Breast epithelium (tissue), 4 donors: ENCODE measurements at places on chromosomes 4 and X.
A peak's percentile ranks its signal among the peaks of the same experiment; 100 is the strongest.

GRCh38 chrX:56268888-56269287 lies 36.7 kb downstream of the KLF8 start:
- DNase-seq = no peak

DNA sequence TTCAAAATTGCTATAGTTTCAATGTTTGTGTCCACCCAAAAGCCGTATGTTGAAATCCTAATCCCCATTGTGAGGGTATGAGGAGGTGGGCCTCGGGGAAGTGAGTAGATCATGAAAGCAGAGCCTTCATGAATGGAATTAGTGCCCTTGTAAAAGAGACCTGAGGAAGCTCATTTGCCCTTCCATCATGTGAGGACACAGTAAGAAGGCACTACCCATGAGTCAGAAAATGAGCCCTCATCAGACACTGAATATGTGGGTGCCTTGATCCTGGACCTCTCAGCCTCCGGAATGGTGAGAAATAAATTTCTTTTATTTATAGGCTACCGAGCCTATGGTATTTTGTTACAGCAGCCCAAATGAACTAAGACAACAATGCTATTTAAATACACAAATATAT lies 57.7 kb upstream of the EFHC2 start:
- DNase-seq = no peak

DNA sequence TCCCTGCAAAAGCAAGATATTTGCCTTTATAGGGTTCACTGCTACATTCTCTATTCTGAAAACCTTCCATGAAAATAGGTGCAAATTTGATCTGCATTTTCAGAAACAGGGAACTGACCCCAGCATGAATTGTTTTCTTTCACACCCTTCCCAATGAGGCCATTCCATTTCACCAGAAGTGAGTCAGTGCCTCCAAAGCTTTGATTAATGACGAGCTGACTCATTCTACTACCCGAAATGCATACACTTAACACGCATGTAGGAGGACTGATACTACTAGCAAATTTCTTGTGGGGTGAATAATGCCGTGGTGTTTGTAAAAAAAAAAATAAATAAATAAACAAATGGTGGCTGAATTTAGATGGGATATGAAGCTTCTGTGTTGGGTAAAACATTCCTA lies 146.9 kb upstream of the FGF13 start:
- no peak for DNase-seq

DNA sequence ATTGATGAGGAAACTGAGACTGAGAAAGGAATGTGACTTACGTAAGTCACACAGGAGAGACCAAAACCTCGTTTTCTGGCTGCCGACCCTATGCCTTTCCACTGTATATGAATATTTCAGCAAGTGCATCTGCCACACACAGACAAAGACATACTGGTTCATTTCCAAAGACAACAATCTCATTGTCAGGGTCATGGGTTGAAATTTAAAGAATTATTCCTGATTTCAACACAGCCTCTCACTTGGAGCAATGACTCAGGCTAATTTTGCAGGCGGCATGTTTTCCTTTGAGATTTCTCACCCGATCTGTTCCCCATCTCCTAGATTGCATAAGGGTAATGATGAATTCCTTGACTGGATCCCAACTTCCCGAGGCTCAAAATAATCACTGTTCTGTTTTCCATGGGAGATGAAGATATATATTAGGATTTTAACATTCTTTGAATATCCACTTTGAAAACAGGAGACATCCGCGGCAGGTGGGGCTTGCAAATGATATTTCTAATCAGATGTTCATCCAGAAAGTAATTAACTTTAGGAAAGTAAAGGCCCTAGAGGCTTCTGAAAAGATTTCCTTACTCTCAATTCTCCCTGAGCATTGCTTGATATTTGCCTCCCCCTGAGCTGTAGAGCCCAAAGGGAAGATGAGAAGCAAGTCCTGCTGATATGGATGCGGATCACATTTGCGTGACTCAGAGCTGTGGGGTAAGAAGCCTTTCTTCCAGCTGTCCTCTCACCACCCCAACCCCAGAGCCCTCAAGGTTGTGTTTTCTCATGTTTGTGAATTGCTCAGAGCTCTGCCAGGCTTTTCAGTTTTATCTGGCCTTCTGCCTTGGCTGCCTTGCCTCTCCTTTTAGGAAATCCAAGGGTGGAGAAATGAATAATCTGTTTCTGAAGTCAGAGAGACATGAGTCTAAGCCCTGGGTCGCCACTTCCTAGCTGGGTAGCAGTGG lies 361.1 kb upstream of the BOD1L1 start:
- DNase-seq = no peak

DNA sequence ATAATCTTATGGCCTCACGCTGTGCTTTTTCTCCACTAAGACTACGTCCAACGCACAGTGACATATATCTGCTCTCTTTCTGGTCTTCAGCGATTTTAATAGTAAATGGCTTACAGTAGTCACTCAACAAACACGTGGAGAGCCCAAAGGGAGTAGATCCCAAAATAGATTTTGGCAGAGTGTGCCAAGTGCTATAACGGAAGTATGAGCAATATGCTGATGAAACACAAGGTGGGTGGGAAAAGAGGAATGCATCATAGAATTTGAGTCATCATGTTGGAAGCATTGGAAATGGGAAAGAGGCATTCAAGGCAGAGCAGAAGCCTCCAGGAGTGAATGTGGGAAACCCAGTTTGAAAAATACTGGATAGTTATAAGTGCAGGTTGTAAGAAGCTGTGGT lies 129.1 kb upstream of the LDB2 start:
- DNase-seq = no peak

- DNase-seq = no peak
Observed at GRCh38 chr4:13481569-13481968, 2.6 kb downstream of the RAB28 start.

- no peak for DNase-seq
Observed at GRCh38 chr4:106162278-106162677, 153.7 kb downstream of the TBCK start.

GRCh38 chrX:9295551-9295950 lies 169.3 kb upstream of the TBL1X start:
- DNase-seq = no peak

- no peak for DNase-seq
Observed at GRCh38 chrX:118632862-118633261, 94.5 kb upstream of the IL13RA1 start.

- DNase-seq = no peak
Observed at GRCh38 chr4:152564336-152564735, 28.4 kb upstream of the FBXW7 start.

DNA sequence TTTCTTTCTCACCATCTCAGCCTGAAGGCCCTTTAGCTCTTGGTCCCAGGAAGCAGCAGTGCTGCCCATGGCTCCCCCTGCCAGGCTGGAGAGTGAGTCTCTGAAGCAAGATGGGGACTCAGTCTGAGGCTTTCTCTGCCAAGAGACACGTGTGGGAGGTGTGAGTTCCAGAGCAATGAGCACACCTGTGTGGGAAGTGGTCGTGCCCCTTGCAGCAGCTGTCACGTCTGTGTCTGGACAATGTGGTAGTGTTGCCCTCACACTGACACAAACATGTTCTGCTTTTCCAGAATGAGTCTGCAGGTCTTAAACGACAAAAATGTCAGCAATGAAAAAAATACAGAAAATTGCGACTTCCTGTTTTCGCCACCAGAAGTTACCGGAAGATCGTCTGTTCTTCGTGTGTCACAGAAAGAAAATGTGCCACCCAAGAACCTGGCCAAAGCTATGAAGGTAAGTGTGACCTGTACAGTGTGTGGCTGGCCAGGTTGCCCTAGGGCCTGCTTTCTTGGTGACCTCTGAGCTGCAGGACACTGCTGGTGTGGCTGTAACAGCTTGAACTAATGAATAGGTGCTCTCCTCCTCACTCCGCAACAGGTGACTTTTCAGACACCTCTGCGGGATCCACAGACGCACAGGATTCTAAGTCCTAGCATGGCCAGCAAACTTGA lies 1.9 kb downstream of the TACC3 start:
- DNase-seq = no peak

GRCh38 chrX:131219271-131219670 lies 69.8 kb downstream of the IGSF1 start:
- DNase-seq = no peak

- DNase-seq = no peak
Observed at GRCh38 chr4:89253311-89253710, 54.3 kb downstream of the GPRIN3 start.

GRCh38 chr4:183898456-183898855 lies 6.7 kb upstream of the STOX2 start:
- DNase-seq = no peak

- no peak for DNase-seq
Observed at GRCh38 chr4:149183638-149184037, 632.0 kb downstream of the IQCM start.

DNA sequence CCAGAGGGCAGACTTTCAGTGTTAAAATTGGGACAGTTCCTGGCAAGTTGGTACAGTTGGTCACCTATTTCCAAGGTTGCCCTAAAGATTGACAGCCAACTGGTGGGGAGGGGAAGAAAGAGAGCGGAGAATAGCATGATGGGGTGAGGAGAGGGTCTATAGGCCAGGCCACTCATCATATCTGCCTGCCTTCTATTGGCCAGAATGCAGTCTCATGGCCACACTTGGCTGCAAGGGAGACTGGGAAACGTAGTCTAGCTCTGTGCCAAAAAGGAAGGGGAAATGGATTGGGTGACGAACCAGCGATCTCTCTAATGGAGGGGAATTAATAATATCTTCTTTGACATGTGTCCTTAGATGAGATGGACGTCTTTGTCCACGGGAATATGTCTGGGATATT lies 197.4 kb upstream of the ATP6AP2 start:
- DNase-seq = no peak

DNA sequence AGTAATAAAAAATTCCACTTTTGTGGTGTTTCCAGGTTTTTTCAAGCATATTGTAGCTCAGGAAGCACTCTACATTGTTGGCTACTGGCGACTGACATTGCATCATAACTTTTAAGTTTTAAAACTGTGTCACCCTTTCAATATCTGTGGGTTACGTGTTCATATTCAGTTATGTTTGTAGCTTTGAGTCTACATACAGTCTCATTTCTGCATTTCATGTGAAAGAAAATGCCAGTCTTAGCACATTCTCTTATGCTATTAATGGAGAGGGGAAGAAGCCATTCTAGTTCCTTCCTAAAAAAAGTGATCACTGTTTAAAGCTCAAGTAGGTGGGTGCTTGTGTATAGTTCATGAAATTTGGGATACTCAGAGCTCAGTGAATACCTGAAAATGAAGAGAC lies 38.1 kb downstream of the DIAPH2 start:
- DNase-seq = no peak

- DNase-seq = no peak
Observed at GRCh38 chr4:122873821-122874593, 47.4 kb downstream of the FGF2 start.

- DNase-seq = no peak
Observed at GRCh38 chrX:115233497-115234455, at the start of gene LRCH2. Gene LRCH2, minus strand, starts transcription at chrX:115234096. Its CDS starts 55 bp downstream, at chrX:115234041.

GRCh38 chr4:153349206-153349805 lies 4.8 kb downstream of the MND1 start:
- DNase-seq = no peak

DNA sequence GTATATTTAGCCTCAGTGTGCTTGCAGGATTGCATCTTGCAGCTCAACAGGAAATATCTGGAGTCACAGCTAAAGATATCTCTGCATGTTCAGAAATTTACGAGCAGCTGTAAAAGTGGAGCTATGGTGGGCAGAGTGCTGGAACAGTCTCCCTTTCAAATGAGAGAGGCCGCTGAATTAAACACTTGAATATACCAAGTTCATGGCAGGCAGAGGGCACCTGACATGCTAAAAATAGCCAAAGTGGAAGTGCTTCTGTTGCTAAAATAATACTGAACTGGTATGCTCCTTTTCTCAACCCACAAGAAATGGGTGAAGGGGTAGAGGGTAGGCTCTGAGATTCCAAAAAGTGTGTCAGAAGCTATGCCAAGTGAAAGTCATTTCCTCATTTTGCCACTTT lies 98.1 kb downstream of the MGST2 start:
- DNase-seq = no peak

- no peak for DNase-seq
Observed at GRCh38 chrX:33465137-33465536, 253.8 kb upstream of the DMD start.

DNA sequence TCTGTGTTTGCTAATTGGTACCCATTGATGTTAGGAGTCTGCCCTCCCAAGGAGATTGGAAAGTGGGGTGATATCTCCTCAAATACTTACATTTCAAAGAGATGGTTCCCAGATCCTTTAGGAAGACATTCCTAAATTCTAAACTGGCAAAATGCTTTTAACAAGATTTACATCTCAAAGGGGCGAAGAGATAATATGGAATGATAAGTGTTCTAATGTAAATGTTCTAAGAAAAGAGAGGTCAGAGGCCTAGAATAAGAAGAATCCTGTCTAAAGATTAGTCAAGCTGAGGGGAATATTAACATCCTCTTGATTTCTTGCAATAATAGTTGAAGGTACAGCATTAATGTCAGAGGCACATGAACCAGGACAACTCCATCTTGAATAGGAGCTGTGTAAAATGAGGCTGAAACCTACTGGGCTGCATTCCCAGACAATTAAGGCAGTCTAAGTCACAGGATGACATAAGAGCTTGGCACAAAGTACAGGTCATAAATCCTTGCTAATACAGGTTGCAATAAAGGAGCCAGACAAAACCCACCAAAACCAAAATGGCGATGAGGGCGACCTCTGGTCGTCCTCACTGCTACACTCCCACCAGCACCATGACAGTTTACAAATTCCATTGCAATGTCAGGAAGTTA lies 2248.1 kb downstream of the ARAP2 start:
- no peak for DNase-seq

GRCh38 chrX:25344161-25344936 lies 328.6 kb upstream of the ARX start:
- no peak for DNase-seq

DNA sequence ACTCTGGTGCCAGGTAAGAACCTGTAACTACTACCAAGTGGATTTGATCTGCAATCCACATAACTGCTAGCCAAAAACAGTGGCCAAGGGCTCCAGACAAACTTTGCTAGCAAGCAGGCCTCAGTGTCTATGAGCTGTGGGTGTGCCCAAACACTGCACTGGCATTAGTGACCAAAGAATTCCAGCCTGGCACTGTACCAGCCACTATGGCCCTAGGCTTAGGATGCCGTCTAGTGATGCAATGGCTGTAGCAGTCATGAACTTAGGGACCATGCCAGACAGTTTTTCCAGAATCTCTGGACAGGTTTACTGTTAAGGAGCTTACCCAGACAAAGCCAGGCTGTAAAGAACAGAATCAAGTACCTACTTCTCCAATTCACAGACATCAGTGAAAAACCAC lies 33.7 kb upstream of the PRR27 start:
- DNase-seq = peak; percentile 45

- DNase-seq = no peak
Observed at GRCh38 chr4:142355421-142355930, 490.6 kb downstream of the INPP4B start.

DNA sequence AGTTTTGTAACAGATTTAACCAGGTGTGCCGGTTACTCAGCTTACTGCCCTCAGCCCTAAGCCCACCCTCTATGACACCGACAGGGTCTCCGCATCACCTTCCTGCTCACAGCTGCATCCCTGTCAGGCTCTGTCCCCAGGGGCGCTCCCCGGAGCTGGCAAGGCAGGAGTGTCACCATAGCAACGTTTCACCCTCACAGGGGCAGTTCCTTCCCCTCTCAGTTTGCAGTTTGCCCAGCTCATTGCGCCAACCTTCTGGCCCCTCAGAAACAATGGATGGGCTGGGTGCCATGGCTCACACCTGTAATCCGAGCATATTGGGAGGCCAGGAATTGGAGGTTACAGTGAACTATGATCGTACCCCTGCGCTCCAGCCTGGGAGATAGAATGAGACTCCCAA lies 42.6 kb downstream of the RGS12 start:
- peak; percentile 11 for DNase-seq
